ENCODE measurements at places on chromosomes 1 and 21.

- DNase-seq = no peak
Measured at GRCh38 chr1:199837321-199837720, 190.2 kb upstream of the NR5A2 start.

DNA sequence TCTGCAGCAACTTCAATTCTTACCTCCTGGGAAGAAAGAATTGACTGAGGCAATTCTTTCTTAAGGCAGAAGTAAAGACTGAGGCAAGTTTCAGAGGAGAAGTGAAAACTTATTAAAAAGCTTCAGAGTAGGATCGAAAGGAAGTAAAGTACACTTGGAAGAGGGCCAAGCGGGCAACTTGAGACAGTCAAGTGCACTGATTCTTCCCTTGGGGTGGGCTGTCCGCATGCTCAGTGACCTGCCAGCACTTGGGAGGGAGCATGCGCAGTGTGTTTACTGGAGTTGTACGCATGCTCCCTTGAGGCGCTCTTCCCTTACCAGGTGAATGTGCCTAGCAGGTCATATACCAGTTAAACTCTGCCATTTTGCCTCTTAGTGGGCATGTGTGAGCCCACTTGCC lies 55.3 kb upstream of the NBPF3 start:
- DNase-seq = no peak

GRCh38 chr1:93668121-93668520 lies 13.5 kb downstream of the BCAR3 start:
- DNase-seq = no peak

GRCh38 chr1:156458181-156458503 lies 42.4 kb downstream of the MEF2D start:
- no peak for DNase-seq

- no peak for DNase-seq
Measured at GRCh38 chr1:210250665-210250997, 18.0 kb downstream of the SERTAD4 start.

DNA sequence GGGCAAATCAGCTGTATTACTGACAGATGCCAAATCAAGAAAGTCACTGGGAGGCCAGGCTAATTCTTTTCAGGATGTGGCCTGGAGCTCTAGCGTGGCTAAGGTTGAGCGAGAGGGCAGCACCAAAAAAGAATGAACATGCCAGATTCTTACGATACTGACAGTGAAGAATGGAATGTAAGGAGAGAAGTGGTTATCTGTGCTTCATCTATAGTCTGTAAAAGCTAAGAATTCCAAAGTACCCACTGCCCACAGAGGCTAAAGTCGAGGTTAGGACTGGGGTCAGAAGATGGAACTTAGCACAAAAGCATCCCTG lies 32.7 kb downstream of the TFAP2E start:
- no peak for DNase-seq

DNA sequence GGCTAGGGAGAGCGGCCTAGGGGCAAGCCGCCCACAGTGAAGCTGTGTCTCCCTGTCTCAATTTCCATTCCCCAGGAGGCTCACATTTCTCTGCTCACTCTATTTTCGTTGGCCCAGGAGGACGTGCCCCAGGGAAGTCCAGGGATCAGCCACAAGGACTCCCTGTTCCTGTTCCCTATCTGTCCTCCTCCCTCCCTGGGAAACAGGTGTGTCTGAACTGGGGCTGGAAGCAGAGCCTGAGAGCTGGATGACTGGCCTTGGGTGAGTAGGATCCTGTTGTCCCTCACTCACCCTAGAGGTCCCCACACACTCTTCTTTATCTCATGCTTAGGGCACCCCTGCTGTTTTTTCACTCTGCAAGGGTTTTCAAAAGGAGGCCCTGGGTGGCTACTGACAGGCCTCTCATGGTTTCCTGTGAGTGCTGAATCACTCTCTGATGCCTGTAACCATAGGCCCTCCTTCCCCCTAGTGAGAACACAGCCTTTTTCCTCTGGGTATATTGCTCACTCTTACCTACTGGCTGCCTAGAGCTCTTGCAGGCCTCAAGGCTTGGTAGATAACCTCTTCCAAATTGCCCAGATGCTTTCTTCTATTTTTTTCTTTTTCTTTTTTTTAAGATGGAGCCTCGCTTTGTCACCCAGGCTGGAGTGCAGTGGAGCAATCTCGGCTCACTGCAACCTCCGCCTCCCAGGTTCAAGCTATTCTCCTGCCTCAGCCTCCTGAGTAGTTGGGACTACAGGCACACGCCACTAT lies 3.3 kb upstream of the UTP11 start:
- peak; percentile 52 for DNase-seq

- no peak for DNase-seq
Measured at GRCh38 chr1:31812158-31812829, 3.5 kb downstream of the SPOCD1 start.

All from stimulated activated CD8-positive, alpha-beta memory T cell treated with anti-CD3 and anti-CD28 coated beads, Interleukin-15, amount 100 ng/mL, for 48 hours (primary cell).